ENCODE measurements at places on chromosomes 7 and 10.
A peak's percentile ranks its signal among the peaks of the same experiment; 100 is the strongest.

DNA sequence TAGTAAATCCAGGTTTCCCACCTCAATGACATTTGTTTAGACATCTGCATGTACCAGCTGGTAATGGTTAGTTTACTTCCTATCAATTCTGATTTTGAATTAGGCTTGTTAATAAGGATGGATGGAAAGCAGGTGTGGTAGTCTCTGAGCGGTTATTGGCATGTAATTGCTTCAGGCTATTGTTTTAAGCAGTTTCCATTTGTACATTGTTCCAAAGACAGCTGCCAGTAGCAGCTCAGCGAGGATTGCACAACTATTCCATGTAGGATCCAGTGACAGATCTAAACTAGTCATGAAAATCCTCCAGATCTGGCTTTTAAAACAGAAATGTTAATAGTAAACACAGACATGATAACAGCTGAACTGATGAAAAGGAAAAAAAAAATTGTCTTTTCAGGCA is 436.0 kb upstream of the ADARB2 start:
- no peak for DNase-seq

- no peak for DNase-seq
Measured at GRCh38 chr7:76267107-76267893, 35.2 kb upstream of the HSPB1 start.

- no peak for DNase-seq
Measured at GRCh38 chr7:144384555-144385245, 18.8 kb downstream of the NOBOX start.

- DNase-seq: no peak
Measured at GRCh38 chr10:84007482-84007881, 131.8 kb upstream of the GHITM start.

GRCh38 chr7:135385209-135385608 is 124.7 kb downstream of the CNOT4 start:
- peak; percentile 14 for DNase-seq

- DNase-seq: no peak
Measured at GRCh38 chr10:131891929-131892805, 8.6 kb upstream of the PPP2R2D start.

DNA sequence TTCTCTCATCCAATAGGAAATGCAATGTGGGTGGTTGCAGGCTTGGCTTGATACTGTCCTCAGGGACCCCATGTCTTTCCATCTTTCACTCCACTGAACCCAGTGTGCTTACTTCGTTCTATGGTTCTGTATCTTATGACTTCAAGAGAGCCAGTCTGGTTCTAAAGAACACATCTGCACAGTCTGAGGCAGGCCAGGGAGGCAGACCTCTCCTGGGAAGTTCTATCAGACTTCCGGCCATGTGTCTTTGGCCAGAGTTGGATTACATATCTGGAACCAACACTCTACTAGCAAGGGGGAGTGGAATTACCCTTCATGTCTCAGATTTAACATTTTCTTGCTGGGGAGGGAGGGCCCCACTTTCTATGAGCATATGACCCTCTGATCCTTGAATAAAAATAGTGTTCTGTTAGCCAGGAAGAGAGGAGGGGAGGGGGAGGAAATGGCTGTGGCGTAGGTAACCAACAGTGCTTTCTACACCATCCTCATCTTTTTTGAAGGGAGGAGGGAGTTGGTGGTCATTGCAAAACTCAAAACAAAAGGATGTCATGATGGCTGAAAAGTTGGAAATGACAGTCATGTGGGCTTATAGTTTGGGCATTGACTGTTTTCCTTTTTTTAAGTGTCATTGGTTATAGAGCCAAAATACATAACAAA is 370.2 kb downstream of the GATA3 start:
- DNase-seq: no peak

DNA sequence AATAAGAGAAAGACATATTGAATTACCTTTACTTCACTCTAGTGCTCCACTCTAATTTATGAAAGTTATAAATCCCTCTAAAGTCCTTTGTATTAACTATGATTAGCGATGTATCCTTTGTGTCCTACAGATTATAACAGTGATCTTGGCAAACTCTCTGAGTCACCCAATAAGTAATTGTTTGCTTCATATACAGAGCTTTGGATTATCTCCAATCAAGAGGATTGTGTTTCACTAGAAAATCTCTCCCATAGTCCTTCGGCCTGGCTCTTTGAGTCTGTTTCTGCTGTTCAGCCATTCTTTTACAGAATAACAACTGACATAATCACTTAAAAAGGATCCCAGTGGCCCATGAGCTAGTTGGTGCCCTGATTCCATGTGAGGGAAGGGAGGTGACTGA is 9.5 kb downstream of the LMOD2 start:
- DNase-seq: no peak

- no peak for DNase-seq
Measured at GRCh38 chr10:31745612-31746376, 182.8 kb downstream of the ARHGAP12 start.

DNA sequence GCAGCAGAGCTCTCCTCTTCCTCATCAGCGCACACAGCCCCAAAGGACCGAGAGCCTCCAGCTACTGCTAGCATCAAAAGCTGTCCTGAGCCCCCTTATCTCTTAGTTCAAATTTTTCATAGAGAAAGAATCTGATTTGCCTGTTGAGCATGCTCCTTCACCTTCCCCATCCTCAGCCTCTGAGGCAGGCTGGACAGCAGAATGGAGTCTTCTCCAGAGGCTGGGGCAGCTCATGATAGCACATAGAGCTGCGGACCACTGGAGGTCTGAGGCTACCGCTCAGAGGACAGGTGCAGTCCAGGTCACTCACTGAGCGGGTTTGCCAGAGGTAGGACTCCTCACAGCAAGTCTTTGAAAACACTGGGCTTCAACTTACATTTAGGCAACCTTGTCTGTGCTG is 72.8 kb upstream of the GRB10 start:
- DNase-seq: no peak

DNA sequence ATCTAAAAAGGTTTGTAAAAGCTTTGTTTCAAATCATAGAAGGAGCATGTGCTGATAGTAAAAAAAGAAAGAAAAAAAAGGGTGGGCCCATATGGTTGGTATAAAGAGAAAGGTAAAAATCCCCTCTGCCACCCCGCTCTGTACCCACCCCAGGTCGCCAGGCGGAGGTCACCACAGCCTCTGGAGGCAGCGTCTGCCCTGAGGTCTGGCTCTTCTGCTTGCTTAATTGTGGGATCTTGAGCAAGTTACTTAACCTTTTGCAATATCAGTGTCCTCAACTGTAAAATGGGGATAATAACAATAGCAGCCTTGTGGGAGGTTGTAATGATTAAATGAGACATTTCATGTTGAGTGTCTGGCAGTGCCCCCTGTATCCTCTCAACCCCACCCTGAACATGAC is 10.7 kb upstream of the PCBD1 start:
- no peak for DNase-seq

DNA sequence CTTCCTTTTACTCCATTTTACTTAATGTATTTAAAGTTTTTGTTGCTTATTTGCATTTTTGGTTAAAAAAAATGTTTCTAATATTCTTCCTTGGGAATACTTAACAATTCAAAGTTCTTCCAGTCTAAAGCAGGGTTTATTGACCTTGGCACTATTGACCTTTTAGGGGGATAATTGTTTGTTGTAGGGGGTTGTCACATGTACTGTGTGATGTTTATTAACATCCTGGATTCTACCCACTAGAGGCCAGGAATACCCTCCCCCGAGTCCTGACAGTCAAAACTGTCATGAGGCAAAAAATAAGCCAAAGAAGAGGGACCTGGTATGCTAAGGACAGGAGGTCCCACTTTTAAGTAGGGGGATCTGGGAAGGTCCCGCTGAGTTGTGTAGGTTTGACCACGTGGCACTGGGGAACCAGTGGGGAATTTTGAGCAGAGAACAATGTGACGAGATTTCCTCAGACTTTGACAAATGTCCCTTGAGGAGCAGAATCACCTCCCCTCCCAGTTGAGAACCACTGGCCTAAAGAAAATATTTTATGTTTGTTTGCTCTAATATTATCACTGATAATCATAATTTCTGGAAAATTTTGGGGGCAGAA is 178.3 kb upstream of the PRR15 start:
- no peak for DNase-seq

DNA sequence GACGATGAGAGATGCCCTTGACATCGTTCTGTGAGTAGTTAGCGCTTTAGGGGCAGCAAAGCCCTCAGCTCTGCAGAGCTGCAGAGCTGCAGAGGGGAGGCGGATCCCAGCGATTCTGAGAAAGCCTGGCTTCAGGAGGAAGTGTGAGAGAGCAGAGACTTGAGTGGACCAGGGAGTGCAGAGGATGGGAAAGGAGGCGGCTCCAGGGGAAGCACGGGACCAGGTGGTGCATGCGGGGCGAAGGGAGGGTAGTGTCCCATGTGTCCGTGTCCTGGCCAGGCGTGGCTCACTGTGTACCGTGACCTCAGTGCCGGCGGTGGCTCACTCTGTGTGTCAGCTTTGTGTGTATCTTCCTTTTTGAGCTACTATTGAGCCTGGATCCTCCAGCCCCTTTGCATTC is 250.8 kb upstream of the PITRM1 start:
- DNase-seq: no peak

GRCh38 chr10:50972591-50972990 is 87.2 kb upstream of the A1CF start:
- no peak for DNase-seq

- DNase-seq: no peak
Measured at GRCh38 chr10:42963312-42963711, 113.6 kb upstream of the RET start.

- peak; percentile 38 for DNase-seq
Measured at GRCh38 chr10:15763006-15763405, 43.3 kb upstream of the ITGA8 start.

DNA sequence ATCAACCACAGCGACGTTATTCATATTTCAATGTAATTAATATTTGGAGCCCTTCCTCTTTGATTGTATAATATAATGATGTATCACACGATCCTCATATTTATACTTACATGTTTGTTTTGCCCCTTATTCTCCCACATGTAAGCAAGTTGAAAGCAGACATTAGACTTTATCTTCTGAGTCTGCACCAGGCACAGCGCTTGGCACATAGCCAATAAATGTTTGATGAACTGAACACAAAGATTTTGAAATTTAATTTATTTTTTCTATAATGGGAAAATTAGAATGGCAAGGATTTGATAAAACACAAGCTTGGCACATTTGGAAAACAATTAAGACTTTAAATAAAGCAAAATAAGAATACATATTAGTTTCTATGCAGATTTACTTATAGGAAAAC is 31.6 kb downstream of the ZFAND4 start:
- no peak for DNase-seq

DNA sequence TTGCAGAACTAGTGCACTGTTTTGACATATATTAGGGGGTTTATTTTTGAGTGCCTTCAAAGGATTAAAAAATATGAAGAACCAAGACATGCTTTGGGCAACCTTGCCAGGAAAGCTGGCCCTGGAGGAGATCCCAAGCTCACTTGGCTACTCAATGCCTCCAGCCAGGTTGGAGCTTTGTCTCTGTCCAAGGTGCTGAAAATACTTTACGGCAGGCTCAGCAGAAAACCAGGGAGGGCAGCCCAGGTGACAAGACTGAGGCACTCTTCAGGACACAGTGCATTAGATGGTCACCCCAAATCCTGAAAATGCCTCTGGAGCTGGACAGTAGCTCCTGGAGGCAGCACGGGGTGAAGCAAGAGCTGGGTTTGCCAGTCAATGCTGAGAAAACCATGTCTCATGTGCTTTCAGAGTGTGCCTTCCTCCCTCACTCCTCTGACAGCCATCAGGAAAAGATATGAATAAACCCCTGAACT is 5.8 kb upstream of the KCNH2 start:
- no peak for DNase-seq

DNA sequence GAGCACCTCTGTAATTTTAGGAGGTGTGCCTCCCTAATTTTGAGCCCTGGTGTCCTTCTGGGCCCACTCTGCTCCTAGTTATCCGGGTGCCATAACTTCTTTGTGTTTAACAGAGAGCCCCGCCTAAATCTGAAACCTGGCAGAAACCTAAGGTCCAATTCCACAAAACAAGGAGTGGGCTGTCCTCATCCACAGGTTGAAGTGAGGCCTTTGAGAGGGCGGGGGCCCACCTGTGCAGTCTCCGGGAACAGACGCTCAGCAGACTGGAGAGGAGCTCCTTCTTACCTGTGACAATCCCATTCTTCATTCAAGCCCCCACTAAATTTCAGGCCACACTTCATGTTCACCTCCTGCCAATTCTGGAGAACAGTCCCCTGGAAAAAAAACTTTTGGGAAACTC is 10.9 kb downstream of the TMEM72 start:
- no peak for DNase-seq

DNA sequence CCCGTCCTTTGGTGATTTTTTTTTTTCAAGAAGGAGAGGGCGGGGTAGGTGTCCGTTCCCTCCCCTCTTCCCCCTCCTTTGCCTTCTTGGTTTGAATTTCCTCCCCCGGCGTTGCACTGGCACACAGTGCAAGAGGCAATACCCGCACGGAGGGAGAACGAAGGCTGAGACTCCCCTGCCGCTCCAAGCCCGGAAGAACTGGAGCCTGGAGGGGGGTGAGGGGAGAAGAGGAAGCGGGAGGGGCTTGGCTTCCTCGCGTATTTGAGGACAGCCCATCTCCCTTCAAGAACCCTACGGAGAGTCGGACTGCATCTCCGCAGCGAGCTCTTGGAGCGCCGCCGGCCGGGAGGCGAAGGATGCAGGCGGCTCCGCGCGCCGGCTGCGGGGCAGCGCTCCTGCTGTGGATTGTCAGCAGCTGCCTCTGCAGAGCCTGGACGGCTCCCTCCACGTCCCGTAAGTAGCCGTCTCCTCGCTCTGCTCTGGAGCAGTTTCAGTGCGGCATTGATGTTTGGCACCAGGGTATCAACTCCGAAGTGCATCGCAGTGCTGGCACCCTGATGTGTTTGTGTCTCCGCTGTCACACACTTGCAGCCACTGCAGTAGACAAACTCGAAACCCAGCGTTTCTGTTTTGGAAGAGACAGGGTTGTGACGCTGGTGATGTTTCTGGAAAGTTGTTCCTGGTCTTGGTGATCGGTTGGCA is at the start of gene CNTNAP2:
TSS of gene CNTNAP2 (plus strand) at position 281 of the 702 bp plus-strand sequence. CDS start at position 357, 76 bp downstream.
- DNase-seq: no peak

DNA sequence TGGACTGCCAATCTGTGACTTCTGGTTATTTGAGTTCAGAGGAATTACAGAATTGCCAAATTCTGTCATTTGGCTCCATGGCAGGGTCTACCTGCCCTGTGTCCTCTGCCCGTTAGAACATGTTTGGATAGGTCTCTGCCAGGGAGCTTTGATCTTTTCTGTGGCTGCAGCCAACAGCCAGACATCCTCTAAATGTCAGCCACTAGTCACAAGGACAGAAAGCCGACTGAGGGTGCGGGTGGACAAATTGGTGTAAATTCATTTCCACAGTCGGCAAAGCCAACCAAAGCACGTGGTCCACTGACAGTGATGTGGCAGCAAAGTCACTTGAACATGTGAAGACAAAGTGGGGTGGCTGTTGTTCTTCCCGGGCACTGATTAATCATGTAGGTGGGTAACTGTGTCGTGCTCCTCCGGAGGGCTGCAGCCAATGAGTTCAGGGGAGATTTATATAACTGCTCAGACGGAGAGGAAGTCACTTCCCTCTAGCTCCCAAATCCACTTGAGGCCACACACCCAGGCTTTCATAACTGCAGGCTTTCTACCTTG is 26.7 kb upstream of the CAMK1D start:
- no peak for DNase-seq

DNA sequence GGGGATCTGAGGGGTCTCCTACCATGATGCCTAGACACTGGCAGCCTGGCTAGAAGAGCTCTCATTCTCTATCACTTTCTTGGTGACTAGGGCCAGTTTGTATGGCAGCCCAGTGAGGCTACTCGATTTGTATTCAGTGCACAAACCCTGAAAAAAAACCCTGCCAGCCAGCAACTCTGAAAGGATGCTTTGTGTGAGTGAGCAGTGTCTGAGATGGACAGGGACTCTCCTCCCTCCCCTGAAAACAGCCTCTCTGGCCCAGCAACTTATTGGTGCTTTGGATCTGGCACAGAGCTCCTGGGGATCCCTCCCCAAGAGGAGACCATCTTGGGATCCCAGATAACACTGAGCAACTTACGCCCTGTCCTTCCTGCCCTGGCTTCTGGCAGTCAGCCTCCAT is 10.8 kb upstream of the LRRC4 start:
- DNase-seq: no peak

Measured in heart right ventricle (tissue), 16 donors.